Stimulated activated CD4-positive, alpha-beta T cell treated with anti-CD3 and anti-CD28 coated beads, Interleukin-2, amount 100 ng/mL, for 24 hours (primary cell): ENCODE measurements at places on chromosomes 16 and 17.

DNA sequence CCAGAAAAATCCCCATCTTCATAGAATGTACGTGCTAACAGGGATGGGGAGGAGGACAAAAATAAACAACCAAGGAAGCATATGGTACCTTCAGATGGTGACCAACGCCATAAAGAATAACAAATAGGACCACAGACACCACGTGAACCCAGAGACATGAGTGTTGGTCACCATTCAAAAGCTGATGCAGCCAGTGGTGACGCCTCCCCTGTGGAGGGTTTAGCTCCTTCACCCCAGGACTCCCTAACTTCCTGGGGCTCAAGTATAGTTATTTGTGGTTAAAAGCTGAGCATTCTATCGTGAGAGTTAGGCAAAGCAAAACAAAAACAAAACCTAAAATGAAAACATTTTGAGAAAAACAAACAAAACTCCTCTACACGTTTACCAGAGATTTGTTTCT is 184.7 kb downstream of the SOX9 start:
- DNase-seq, result no peak

GRCh38 chr16:23505671-23506605 is 4.4 kb downstream of the GGA2 start:
- DNase-seq, result no peak

DNA sequence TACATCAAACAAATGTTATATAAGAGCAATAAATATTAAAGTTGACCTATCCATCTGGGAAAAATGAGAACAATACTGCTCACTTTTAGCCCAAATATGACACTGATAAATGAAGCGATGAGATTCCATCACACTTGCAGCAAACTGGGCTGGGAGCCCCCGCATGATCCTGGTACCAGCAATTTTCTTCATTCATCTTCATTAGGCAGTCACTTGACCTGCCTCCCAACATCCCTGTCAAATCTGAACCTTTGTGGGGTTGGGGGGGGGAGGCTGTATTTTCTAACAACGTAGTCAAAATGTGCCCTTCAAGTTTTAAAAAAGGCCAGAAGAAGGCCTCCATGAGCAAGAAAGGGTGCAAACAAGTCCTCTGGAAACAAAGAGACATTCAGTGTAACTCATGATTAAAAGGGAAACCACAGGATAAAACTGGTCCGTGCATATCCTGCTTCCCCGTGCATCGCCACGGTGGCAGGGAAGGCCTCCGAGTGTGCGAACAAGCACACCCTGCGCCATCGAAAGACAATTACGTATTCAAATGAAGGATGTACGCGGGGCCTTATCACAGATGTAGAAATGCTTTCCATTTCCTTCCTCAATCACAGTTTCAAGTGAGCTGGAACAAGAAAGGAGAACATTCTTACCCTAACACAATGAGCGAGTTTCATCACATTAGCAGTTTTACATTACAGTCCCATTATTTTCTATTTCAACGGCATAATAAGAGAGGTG is 48.4 kb downstream of the TOX3 start:
- no peak for DNase-seq

DNA sequence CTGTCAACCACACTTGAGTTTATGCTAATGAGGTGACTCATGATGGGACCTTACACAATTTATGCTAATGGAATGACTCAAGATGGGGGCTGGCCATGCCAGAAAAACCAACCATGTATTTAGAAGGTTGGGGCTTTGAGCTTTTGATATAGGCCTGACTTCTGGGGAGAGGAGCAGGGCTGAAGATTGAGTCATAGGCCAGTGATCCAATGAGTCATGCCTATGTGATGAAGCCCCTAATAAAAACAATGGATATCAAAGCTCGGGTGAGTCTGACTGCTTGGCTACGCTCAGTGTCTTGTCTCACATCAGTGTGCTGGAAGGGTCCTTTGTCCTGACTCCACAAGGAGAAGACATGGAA is 7.3 kb downstream of the MFSD6L start:
- DNase-seq, result no peak

DNA sequence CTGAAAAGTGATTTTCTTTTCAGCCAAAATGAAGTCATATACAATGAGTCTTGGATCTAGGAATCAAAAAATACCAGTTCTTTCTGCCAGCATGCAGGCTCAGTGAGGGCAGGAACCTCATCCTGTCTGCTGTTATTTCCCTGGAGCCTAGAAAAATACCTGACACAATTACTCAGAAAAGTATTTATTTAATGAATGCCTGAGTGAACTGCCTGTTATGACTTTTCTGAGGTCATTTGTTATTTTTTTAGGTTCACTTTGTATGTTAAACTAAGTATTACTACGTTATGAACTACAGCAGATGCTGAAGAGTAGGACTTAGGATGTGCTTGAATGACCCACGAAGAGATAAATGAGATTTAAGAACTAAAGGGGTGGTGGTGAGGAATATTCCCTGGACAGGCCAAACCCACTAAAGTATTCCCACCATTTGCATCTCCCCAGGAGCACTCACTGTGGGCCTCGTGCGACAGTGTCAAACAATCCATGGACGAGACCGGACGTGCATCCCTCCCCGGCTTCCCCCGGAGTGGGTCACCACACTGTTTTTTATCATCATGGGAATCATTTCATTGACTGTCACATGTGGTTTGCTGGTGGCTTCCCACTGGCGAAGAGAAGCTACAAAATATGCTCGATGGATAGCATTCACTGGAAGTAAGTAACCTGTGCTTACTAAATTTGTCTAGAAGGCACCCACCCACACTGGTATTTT is 17.1 kb upstream of the VWA3A start:
- DNase-seq, result no peak

DNA sequence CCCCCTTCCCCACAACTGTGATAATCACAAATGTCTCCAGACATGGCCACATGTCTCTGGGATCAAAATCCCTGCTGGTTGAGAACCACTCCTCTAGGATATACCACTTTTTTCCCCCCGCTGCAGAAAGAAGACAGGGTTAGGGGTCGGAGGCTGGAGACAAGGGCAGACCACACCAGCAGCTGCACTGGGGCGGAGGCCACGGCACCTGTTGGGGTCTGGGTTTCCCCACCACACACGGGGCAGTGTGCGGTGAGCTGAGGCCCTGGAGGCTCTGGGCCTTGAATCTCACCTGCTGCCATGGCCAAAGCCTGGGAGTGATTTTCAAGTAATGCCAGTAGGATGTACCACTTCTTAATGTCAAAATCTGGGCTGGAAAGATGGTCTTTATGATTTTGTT is 320.5 kb downstream of the SNX29 start:
- no peak for DNase-seq

DNA sequence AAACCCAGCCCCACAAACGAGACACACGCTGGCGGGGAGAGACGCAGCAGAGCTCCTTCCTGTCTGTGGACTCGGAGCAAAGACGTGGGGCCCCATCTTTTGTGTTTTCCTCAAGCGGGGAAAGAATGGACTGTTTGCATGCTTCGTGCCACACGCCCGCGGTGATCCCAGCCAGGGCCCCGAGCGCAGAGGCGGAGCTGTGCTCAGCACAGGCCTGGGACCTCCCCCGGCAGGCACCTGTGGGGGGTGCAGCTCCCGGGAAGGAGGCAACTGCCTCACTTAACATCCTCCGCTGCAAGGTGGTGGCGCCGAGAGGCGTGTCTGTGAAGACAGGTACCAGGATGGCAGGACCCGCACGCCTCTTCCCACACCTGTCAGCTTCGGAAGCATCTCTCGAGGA is 19.1 kb downstream of the TRARG1 start:
- DNase-seq, result peak; percentile 56

- no peak for DNase-seq
Measured at GRCh38 chr16:84378567-84378966, 10.2 kb downstream of the ATP2C2 start.

DNA sequence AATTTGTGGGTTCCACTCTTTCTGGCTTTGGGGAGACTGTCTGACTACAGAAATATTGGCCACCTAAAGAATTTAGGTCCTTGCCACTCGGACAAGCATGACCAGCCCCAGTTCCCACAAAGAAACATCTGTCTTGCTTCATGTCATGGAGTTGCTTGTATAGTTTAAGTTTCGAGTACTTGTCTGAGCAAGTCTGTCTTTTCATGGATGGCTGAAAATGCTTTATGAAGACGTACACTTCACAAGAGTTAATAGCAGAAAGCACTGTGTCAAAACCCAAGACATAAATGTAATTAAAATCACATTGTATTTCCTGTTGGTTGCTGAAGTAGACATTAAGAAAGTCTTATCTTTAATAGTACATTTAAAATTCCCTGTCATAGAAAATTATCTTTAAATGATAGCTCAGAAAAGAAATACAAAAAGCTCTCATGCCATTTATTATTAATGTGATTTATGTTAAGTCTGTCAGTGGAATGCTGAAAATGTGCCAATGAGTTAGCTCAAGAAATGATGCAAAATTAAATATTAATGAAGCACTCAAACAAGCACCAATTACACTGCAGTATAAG is 29.8 kb upstream of the XYLT2 start:
- no peak for DNase-seq

- no peak for DNase-seq
Measured at GRCh38 chr17:21279198-21279535, 5.3 kb upstream of the MAP2K3 start.

DNA sequence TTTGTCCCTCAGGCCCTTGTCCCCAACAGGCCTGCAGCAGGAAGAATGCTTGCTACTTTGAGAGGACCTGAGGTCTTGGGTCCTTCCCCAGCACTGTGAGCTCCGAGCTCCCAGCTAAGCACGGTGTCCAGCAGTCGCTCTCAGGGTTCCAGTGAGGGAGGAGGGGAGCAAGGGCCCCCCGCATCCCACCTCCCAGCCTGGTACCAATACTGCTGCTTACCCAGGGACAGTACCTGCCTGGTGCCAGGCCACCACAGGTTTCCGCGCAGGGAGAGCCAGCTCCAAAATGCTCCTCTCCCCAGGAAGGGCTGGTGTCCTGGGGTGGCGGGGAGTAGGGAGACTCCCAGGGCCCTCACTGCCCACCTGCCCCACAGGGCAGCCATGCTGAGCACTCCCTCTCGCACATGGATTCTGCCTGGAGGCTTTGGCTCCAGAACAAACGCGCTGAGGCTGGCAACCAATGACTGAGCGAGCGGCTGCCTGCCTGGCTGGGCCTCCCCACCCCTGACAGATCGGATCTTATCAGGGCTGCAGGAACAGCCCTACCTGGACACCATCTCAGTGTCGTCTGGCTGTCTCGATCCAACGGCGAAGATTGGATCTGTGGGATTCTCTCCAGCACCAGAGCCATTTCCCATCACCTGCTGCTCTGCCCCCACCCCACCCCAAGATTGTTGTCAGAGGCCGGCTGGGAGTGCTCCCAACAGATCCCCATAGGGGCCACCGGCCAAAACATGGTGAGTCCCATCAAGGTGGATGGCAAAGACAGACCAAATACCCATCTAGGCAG is 2.4 kb downstream of the DOK4 start:
- DNase-seq, result no peak

GRCh38 chr17:38671939-38672720 is 2.6 kb downstream of the EPOP start:
- DNase-seq, result no peak

DNA sequence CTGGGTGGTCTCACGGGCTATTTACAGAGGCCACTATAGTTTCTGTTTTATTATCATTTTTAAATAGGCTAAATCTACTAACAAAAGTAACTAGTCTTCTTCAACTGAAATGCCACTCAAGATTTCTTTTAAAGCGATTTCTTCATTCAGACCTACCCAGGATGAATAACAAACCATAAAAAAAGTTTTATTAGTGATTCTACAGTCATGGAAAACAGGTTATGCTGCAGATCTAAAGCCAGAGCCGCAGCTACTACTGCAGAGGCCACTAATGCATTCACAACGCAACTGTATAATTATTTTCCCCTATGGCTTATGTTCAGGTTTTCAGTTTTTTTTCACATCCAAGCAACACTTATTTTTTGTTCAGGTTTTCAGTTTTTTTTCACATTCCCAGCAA is 136.2 kb upstream of the AXIN2 start:
- no peak for DNase-seq

DNA sequence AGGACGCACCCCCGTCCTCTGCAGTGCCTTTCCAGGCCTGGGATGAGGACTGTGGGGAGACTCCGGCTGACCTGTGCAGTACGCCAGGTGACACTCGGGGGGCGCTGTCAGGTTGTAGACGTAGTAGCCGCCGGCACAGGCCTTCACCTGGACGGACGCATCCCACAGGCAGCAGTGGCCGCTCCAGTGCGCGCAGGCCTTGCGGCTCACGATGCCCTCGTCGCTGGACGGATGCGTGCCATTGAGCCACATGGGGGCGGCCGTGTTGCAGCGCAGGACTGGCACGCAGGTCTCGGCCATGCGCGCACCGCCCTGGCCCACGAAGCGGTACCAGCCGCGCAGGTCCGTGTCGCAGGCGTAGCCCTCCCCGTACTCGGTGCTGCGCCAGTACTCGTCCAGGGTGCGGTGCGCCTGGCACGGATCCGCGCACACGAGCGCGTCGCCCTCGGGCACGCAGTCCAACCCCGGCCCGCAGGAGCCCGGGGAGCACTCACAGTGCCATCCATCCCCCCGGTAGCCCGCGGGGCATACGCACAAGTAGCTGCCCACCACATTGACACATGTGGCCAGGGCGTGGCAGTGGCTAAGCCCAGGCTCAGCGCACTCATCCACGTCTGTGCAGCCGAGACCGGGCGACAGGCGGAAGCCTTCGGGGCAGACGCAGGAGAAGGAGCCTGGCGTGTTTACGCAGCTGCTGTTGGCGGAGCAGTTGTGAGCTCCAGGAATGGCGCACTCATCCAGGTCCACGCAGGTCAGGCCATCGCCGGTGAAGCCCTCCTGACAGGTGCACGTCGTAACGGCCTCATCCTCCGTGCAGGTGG is 3.9 kb downstream of the UMOD start:
- DNase-seq, result no peak

- no peak for DNase-seq
Measured at GRCh38 chr17:78839235-78839761, 1.3 kb downstream of the USP36 start.

- DNase-seq, result no peak
Measured at GRCh38 chr17:78174346-78174869, 6.0 kb downstream of the SYNGR2 start.

GRCh38 chr16:4316108-4316863 is 419 bp downstream of the GLIS2 start:
- DNase-seq, result no peak

- DNase-seq, result no peak
Measured at GRCh38 chr17:42111265-42111636, 1.3 kb downstream of the DHX58 start.

DNA sequence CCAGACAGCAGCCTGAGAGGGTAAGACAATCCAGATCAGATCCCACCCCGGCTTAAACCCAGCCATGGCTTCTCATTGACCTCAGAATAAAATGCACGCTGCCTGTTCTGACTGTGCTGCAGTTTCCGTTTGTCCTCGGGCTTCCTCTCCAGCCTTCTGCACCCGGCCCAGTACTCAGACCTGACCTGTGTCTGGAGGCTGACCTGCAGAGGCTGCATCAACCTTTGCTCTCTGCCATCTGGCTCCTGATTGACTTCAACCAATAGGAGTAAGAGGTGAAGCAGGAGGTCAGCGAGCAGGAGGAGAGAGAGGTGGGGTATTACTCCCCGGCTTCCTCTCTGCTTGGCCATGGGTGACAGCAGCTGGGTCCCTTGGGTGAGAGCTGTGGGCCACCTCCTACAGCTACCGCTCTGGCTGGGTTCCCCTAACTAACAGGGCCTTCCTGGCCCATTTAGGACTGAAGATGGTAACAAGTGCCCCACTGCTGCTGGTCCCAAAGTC is 46.7 kb downstream of the C16orf82 start:
- DNase-seq, result no peak

GRCh38 chr17:72386619-72387237 is 265.9 kb downstream of the SOX9 start:
- DNase-seq, result no peak

- DNase-seq, result no peak
Measured at GRCh38 chr16:81366316-81366932, 51.7 kb downstream of the GAN start.

GRCh38 chr17:27940503-27941428 is 47.6 kb upstream of the LYRM9 start:
- no peak for DNase-seq
